Epithelial cell of prostate (primary cell): ENCODE measurements at places on chromosomes 16 and 17.

- no peak for DNase-seq
These were observed 8.2 kb upstream of the PYY start for GRCh38 chr17:43961954-43962353.

- DNase-seq, result no peak
These were observed 50.8 kb downstream of the DNAH17 start for GRCh38 chr17:78526231-78527025.

DNA sequence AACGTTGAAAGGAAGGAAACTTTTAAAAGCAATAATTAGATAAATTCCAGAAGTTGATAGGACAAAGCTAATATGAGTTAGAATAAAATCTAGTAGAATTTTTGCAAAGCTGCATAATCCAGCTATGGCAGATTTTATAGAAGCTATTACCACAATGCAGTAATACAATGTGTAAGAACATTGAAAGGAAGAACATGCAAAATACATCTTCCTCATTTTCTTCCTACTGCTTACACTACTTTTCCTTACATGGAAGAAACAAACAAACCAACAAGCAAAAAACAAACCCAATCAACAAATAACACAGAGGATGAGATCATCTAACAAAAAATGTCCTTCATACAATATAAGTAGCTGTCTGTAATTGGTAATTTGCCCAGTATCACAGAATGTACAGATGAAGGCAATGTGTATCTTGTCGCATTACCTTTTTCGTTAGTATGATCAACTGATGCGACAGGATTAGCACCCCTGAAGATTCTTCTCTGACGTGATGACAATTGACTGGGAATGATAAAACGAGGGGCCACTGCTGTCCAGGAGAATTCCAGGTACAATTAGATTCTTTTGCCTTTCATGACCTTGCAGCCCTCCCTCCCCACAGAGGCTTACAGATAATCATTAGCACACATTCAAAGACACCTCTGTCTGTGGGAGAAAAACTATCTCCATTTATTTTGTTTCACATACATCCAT lies 21.2 kb upstream of the LRRC37A start:
- no peak for DNase-seq

DNA sequence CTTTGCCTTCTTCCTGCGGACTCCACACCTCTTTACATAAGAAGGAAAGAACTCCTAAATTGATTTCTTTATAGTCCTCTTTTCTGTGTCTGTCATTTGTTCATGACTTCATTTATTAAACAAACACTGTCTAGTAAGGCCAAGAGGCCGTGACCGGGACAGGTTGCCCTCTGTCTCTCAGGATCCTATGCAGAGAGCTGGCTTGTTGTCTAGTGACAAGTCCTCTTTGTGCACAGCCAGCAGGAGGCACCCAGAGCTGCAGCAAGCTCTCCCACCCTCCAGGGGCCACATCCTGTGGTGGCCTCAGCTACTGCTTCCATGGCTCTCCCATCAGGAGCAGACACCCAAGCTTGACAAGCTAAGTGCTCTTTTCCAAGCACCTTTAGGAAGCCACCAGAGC lies 50.6 kb downstream of the PLD6 start:
- no peak for DNase-seq

DNA sequence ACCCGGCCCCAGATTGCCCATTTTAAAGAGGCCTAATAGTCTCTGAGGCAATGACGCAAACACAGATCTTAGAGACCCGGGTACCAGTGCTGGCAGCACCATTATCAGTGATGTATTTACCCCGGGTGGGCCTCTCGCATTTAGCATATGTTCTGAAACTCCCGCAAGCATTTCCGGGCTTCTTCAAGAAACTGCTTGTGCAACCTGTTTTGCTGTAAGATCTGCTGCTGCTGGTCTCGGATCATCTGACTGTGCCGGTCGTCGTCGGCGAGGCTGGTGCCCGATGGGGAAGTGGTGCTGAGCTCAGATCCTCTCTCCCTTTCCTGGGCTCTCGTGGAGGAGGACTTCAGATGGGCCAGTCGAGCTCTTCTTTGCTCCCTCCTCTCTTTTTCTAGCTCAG lies 12.5 kb downstream of the CEP295NL start:
- no peak for DNase-seq

- no peak for DNase-seq
These were observed 16.8 kb downstream of the B9D1 start for GRCh38 chr17:19345486-19346350.

- no peak for DNase-seq
These were observed 54.8 kb downstream of the NOG start for GRCh38 chr17:56648321-56648720.

DNA sequence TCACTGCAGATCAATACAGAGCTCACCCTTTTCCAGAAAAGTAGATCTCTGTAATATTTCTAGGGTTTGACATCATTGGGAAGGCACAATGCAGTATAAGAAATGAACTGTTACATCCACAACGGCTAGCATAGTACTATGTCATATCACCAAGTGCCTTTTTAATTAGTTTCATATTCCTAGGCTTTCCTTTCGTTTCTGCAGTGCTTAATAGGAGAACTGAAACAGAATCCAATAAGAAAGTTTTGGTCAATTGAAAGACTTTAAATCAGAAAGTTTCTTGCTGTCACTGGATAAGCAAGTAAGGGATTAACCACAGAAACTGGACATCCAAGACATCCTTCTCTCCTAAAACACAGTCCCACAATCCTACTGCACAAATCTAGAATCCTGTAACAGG lies 3.5 kb upstream of the RNF43 start:
- DNase-seq, result no peak

DNA sequence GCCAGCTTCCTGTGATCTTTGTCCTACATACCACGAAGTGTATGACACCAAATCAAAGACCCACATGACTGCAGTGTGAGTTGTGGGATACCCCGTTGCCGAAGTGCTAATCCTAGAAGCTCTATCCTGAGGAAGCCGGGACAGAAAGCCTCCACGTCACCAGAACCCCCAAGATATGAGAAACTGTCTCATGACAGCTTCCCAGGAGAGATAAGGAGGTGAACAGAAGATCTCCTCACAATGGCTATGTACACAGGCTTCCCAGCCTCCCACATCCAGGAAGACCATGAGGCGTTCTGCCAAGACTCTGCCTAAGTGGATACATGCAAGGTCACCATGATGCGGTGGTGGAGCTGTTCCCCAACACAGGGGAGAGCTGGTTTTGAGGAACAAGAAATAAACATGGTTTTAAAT lies 37.1 kb downstream of the TRIM25 start:
- no peak for DNase-seq

GRCh38 chr17:30290696-30291542 lies 825 bp downstream of the BLMH start:
- peak; percentile 54 for DNase-seq

DNA sequence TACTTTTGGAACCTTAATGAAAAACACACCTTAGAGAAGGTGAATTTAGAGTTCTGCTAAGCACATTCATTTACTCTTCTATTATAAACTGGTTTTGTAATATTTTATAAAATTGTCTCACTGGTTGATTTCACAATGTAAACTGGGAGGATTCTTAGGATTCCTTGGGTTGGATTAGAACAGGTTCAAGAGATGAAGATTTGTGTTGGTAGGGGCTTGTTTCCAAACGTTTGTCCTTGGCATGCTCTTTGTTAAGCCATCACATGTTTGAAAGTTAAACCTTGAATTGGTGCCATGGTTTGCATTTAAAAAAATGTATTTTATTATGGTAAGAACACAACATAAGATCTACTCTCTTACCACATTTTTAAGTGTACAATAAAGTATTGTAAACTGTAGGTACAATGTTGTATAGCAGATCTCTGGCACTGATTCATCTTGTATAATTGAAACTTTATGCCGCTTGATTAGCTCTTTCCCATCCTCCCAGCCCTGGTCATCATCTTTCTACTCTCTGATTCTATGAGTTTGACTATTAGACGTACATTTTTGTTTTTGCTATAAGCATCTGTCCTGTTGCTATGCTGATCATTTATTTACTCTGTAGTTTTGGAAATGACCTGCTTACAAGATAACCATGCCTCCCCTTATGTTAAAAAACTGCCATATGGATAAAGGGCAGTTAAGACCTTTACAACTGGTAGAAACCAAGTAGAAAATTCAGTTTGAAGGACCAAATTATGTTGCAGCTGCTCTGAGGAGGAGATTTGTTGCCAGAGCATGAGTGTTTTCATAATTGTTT lies 9.6 kb downstream of the FTO start:
- no peak for DNase-seq
